ENCODE measurements at places on chromosomes 16 and 17.

- no peak for DNase-seq
Observed at GRCh38 chr17:68580236-68580770, 20.9 kb downstream of the FAM20A start.

- DNase-seq = no peak
Observed at GRCh38 chr16:58730724-58731370, 3.3 kb downstream of the GOT2 start.

DNA sequence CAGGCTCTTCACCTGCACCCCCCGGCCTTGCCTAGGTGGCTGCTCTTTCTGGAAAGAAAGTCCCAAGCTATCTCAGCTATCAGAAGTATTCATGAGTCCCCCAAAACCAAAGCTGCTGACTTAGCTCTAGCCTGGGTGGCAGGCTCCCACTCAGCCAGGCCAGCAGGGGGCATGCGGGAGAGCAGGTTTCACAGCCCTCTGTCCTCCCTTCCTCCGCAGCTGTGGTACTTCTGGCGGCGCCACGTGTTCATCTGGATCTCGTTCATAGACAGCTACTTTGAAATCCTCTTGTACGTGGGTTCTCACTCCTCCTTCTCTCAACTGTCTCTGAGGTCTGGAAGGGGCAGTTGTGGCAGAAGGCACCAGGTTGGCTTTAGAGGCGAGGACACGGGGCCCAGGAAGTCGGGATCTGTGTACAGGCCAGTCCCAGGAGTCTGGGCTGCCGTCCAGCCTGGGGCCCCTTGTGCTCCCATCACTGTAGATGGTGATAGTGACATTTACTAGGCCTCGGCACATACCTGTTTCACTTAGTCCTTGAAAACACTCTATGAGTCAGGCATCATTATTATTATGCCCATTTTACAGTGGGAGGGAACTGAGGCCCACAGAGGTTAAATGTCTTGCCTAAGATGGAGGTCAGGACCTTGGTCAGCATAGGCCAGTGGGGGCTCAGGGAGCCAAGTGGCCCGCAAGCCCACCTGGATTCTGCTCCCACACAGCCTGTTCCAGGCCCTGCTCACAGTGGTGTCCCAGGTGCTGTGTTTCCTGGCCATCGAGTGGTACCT lies 12.9 kb downstream of the TRPV2 start:
- no peak for DNase-seq

DNA sequence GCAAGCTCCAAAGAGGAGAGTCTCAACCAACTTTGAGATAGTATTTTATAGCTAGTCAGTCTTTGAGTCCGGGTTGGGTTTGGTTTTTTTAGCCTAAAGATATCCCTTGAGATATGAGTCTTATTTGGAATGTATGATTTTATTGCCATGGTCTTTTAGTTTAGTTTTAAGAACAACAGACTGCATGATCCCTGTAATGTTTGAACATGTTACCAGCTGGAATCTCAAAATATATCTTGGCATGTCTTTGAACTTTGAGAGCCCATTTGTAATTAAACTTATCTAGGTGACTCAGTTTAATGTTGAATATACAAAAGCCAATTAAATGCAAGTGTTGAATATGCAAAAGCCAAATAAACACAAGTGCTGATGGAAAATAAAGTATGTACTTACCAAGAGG lies 100.6 kb downstream of the TANGO6 start:
- DNase-seq = no peak

DNA sequence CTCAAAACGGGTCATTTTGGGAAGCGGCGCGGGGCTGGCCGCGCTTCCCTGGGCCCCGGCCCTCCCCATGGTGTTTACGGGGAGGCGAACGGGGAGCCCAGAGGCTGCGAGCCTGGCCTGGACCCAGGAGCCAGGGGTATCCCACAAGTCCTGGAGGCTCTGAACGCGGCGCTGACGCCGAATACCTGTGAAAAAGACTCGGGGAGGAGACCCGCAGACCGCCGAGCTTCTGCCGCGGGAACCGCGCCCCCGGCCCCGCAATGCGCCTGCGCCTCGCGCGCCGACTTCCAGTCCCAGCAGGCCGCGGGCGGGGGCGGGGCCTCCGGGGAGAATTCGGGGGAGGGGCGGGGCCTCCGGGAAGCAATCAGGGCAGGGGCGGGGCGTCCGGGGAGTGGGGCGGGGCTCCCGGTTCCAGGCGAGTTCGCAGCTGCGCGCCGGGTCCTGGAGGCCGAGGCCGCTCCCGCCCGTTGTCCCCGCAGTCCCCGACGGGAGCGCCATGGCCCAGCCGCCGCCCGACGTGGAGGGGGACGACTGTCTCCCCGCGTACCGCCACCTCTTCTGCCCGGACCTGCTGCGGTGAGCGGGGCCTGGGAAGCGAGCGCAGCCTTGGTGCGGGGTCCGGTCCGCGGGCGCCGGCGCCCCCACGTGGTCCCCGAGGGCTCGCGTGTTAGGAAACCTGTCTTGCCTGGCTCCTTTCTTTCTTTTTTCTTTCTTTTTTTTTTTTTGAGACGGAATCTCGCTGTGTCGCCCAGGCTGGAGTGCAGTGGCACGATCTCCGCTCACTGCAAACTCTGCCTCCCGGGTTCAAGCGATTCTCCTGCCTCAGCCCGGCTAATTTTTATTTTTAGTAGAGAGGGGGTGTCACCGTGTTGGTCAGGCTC lies at the start of gene DECR2:
Gene DECR2 (plus strand): TSS at position 418 of the 881 bp plus-strand sequence. CDS start 79 bp downstream, at position 497.
- DNase-seq = peak; percentile 87

DNA sequence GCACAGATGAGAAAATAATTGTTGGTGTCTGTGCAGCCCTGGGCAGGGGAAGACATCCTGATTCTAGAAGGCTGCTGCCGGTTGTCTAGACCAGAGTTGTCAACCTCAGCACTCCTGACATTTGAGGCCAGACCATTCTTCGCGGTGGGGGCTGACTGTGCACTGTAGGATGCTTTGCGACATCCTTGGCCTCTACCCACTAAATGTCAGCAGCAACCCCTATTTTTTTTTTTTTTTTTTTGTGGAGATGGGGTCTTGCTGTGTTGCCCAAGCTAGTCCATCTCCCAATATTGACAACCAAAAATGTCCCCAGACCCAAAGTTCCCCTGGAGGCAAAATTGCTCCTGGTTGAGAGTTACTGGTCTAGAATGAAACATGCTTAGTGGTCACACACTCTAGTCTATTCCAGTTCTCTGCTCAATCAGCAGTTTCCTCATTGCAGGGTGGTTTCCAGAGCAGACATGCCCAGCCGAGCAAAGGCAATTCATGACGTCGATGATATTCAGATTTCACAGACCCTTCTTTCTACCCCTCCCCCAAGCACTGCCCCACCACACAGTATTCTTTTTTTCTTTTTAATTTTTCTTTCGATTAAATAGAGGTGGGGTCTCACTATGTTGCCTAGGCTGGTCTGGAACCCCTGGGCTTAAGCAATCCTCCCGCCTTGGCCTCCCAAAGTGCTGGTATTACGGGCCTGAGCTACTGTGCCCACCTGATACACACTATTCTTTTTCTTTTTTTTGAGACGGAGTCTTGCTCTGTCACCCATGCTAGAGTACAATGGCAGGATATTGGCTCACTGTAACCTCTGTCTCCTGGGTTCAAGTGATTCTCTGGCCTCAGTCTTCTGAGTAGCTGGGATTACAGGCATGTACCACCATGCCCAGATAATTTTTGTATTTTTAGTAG lies 9.0 kb downstream of the C17orf99 start:
- DNase-seq = no peak
